ENCODE measurements at places on chromosomes 4 and X. TPM values are rescaled to one million over a fixed set of nuclear protein-coding genes. Genes with fewer than 3 reads are reported as not detected.

- no peak for DNase-seq
Measured at GRCh38 chrX:8805974-8806373, 4.8 kb upstream of the FAM9A start.

DNA sequence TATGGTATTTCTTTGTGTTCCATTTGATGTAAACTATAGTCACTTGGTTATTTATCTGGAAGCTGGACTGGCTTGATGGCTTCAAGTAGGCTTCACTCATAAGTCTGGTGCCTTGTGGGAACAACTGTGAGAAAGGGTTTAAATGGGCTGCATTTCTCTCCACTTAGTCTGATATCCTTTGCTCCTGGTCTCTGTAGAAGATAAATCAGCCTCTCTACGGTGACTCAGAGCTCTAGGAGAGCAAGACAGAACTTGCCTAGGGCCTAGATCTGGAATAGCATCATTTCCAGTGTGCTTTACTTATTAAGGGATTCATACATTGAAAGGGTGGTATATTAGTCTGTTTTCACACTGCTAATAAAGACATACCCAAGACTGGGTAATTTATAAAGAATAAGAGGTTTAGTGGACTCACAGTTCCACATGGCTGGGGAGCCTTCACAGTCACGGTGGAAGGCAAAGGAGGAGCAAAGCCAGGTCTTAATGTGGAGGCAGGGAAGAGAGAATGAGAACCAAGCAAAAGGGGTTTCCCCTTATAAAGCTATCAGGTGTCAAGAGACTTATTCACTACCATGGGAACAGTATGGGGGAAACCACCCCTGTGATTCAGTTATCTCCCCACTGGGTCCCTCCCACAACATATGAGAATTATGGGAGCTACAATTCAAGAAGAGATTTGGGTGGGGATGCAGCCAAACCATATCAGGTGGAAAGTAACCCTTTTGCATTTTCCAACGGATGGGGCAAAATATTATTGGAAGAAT, 1746.4 kb upstream of the PCDH7 start:
- peak; percentile 82 for DNase-seq

GRCh38 chr4:95507147-95507546, 41.6 kb downstream of the UNC5C start:
- DNase-seq, result no peak

- peak; percentile 96 for DNase-seq
Measured at GRCh38 chr4:123785538-123785937, 388.9 kb downstream of the SPRY1 start.

- DNase-seq, result peak; percentile 73
Measured at GRCh38 chr4:112099701-112100297, 45.5 kb upstream of the FAM241A start.

DNA sequence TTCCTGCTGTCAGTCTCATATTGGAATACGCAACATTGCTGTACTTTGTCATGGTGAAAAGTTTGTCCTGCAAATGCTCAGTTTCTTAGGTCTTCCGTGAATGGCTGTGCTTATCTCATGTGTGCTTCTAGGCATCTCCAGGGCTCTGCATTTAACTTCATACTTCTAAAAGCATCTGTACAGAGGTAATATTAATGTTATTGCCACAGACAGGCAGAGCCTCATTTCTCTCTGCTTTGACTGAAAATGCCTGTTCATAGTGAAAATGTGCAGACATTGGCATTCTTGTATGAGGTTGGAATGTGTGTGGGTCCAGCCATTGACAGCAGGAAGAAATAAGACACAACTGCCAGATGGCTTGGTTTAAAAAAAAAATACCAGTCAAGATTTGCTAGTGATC, 140.1 kb upstream of the TTC29 start:
- DNase-seq, result no peak

- no peak for DNase-seq
Measured at GRCh38 chr4:184074677-184075388, 142.8 kb downstream of the ENPP6 start.

The MGAT4D gene
- total RNA-seq, result not detected

- DNase-seq, result peak; percentile 76
Measured at GRCh38 chr4:158783785-158784184, 15.0 kb downstream of the FNIP2 start.

The MAGEB10 gene
- total RNA-seq, result not detected

The BEND2 gene
- not detected for total RNA-seq

- no peak for DNase-seq
Measured at GRCh38 chr4:86174506-86174905, 185.3 kb downstream of the MAPK10 start.

DNA sequence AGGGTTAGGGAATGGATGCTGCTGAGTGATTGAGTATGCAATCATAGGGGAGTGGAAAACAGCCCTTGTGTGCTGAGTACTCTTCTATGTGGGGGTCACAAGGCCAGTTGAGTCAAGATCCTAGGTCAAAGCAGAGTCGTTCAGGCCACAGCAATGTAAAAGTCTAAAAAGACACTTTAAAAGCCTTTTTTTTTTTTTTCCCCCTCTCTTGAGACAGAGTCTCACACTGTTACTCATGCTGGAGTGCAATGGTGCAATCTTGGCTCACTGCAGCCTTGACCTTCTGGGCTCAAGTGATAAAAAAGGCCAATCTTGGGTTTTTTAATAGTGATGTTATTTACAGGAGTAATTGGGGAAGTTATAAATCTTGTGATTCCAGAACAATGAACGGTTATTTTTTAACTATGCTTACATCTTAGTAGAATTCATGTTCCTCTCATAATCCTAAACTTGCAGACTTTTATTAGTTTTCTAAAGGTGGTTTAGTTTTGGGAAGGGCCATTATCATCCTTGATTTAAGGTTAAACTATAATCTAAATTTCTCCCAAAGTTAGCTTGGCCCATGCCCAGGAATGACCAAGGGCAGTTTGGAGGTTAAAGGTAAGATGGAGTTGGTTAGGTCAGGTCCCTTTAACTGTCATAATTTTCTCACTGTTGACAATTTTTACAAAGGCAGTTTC, 82.2 kb upstream of the BMP2K start:
- no peak for DNase-seq

GRCh38 chr4:107893171-107894137, 37.9 kb upstream of the CYP2U1 start:
- DNase-seq, result peak; percentile 8

DNA sequence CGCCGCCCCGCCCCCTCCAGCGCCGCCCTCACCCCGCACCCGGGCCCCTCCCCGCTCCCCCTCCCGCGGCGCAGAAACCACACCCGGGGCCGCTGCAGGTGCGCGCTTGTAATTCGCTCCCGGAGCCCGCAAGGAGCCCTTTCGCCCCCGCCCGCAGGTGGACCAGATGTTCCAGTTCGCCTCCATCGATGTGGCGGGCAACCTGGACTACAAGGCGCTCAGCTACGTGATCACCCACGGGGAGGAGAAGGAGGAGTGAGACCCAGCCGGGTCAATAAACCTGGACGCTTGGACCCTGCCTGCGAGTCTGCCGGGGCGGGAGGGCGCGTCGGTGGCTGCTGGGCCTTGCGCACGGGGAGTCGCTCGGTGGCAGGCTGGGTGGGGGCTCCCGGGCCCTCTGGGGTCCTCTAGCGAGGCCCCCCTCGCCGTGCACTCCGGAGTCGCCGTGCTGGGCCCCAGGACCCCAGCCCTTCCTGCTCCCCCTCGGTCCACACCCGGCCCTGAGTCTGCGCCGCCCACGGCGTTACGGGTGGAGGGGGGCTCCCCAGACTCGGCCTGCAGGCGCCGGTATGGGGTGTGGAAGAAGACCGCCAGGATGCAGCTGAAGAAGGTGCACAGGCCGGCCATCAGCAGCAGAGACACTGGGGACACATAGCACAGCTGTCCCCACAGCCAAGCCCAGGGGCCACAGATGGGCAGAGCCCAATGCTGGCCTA, 7.1 kb downstream of the SLC49A3 start:
- no peak for DNase-seq

- no peak for DNase-seq
Measured at GRCh38 chrX:1231850-1232465, 19.5 kb upstream of the CRLF2 start.

DNA sequence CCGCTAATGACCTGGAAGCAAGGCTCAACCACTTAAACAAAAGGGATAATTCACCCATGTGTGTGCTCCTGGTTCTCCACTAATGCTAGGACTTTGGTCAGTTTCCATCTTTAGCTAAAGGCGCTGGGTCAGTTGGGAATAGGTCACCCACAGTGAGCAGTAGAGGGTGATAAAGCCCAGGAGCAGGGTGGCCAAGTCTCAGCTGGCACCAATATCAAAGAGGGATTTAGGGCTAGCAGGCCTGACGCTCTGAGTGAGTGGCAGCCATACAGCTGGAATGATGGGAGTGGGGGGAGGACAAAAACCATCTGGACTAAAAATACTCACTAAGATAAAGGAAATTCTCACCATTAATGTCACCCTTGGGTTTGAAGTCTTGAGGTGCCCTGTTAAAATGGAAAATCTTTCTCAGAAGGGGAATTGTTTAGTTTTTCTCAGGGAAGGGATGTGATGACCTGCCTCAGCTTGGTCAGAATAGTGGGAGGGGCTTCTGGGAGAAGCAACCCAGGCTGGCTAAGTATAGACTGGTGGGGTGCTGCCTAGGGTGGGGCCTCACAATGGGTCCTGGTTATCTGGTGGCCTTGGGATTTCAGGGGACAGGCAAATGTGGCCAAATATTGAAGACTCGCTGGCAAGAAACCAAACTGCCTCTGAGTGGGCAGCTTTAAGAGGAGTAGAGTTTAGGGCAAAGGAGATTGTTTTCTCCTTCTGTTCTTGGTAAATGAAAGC, 47.1 kb downstream of the TSC22D3 start:
- DNase-seq, result no peak

DNA sequence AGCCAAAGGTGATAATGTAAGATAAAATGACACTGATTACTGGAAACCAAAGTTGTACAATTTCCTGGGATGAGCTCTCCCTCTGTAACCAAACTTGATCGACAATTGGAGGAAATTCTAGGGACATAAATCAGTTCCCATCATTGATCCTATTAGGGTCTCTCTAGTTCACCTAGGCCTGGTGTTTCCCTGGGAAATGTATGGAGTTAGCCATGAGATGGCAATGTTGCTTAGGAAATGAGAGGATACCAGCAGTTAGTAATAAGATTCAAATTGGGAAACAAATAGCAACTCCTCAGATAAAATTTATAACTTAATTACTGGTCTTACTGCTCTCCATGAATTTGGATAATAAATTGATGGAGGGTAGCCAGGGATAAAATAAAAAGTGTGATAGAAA, 52.2 kb downstream of the SPATA18 start:
- DNase-seq, result no peak

The TMEM156 gene
- total RNA-seq, result 0.54 TPM

DNA sequence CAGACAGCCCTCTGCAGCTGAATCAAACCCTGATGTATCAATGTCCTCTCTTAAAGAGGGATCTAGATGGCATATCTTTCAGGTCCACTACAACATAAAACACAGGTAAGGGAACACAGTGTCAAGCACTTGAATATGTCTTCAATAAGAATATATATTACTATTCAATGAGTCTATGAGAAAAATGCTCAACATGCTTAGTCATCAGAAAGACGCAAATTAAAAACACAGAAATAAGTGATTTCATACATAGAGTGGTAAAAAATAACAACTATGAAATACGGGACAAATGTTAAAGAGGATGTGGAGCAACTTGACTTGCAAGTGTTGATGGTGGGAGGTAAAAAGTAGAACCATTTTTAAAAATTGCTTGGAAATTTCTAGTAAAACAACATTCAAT, 544.6 kb upstream of the HS3ST1 start:
- DNase-seq, result no peak

The SORBS2 gene
- total RNA-seq, result under 0.01 TPM

The ATP11C gene
- total RNA-seq, result 40.0 TPM

The TIGD4 gene
- total RNA-seq, result not detected

GRCh38 chr4:123265443-123265842, 131.2 kb upstream of the SPRY1 start:
- no peak for DNase-seq

- no peak for DNase-seq
Measured at GRCh38 chr4:12445711-12446235, 1017.1 kb upstream of the HS3ST1 start.

The PCDH19 gene
- total RNA-seq, result not detected

The SPANXB1 gene
- total RNA-seq, result not detected

DNA sequence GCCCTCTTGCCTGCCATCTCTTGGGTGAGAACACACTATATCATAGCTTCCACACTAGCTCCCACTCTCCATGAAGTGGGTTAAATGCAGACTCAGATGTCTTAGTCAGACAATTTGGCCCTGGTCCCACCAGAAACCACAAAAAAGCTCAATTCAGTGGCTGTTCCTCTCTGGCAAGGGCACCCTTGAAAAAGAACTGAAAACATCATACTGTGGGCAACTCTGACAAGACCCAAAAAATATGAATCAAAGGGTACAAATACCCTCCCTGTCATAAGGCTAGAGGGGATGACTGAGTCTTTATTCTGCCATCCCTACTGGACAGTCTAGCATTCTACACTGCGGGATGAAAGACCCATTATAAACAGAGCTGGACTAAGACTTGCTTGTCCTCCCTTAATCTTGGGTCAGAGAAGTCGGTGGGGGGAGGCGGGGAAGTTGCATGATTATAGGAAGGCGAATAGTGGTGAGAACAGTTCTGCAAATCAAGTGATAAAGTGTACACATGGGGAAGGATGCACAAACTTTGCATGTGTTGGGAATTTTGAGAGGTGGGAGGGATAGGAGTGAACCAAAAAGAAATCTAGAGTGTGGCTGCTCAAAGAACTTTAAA, 172.1 kb downstream of the OPHN1 start:
- peak; percentile 20 for DNase-seq

The PAGE4 gene
- total RNA-seq, result not detected

Measured in IMR-90 (cell line).